ENCODE measurements at places on chromosomes 12 and 14.

- DNase-seq, result peak; percentile 68
Observed at GRCh38 chr14:72024043-72024407, 91.8 kb downstream of the RGS6 start.

DNA sequence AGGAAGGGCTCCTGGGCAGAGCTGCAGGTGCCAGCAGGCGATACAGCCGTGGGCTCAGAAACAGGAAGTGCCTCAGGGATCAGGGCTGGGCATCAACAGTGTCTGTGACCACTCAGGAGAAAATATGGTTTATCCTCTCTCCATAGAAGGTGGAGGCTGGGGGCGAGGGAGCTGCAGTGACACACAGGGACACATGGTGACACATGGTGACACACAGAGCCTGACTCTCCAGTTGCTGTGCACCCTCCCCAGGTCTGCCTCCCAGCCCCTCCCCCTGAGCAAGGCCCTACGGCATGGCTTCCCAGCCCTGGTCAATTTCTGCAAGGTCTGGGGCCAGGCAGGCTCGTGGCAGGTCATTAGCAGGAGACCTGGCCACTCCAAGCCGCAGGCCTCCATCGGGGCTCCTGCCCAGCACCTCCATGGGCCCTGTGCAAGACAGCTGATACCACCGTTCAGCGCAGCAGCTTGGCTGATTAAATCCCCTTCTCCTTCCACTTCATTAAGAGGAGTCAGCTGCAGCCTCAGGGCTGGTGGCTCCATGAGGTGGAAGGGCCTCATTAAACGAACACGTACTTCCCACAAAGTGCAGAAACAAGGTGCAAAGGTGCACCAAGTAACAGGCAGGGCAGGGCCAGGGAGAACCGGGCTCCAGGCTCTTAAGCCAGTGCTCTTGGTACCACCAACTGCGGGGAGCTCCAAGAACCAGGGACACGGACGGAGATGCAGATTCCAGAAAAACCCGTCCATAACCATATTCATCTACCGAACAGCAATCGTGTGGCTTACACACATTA lies 60.7 kb downstream of the CCNK start:
- DNase-seq, result no peak

GRCh38 chr14:104125011-104125410 lies 13.4 kb upstream of the KIF26A start:
- no peak for DNase-seq

DNA sequence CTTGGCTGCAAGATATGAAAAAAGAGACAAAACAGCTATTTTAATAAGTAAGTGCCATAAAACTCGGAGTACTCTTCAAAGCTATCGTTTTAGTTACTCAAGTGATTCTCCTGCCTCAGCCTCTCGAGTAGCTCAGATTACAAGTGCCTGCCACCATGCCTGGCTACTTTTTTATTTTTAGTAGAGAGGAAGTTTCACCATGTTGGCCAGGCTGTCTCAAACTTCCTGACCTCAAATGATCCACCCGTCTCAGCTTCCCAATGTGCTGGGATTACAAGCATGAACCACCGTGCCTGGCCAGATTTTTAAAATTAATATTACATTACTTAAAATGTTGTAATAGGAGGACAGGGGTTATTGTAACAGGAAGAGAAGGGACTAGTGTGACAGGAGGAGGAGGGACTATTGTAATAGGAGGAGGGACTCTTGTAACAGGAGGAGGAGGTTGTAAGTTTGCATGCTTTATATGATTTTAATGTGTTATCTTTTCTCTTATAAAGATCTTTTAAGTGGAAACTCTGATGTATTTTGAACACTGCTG lies 61.3 kb downstream of the KITLG start:
- no peak for DNase-seq

GRCh38 chr12:132362996-132363660 lies 33.7 kb upstream of the GALNT9 start:
- no peak for DNase-seq

DNA sequence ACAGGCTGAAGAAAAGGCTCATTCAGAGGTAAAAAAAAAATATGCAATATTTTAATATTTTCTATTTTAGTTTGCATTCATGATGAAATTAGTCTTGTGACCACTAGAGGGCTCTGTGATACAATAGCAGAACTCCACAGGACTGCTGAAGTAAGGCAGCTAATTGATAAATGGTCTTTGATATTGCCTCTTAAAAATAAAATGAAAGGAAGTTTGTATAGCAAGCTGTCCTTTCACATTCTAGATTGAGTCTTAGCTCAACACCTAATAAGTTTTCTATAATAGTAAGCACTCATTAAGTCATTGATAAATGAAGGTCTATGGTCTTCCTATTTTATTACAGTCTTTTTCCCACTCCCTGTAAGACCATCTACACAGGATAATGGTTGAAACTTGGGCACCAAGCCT lies 315.7 kb downstream of the NAV3 start:
- peak; percentile 37 for DNase-seq

DNA sequence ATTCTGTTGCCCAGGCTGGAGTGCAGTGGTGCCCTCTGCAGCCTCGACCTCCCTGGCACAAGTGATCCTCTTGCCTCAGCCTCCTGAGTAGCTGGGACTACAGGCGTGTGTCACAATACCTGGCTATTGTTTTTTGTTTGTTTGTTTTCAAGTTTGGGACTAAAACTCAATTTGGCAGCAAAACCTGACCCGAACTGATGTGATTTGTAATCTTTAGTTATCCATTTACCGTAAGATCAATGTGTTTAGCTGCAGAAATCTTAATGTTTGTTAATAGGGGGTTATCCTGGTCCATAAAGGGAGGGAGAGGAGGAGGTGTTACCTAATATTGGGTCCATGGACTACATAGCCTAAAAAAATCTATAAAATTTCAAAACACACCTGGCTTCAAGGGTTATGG lies 738 bp upstream of the C1S start:
- no peak for DNase-seq

DNA sequence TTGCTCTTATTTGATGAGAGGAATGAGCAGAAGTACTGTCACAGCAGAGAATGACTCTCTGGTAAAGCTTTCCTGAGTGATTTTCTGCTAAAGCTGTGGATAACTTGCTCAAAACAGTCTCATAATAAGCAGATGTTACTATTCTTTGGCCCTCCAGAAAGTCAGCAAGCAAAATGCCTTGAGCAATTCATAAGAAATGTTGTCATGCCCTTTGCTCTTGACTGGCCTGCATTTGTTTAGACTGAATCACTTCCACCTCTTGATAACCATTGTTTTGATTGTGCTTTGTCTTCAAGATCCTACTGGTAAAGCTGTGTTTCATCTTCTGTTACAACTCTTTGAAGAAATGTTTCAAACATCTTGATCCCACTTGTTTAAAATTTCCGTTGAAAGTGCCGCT lies 457.9 kb upstream of the FOXG1 start:
- no peak for DNase-seq

DNA sequence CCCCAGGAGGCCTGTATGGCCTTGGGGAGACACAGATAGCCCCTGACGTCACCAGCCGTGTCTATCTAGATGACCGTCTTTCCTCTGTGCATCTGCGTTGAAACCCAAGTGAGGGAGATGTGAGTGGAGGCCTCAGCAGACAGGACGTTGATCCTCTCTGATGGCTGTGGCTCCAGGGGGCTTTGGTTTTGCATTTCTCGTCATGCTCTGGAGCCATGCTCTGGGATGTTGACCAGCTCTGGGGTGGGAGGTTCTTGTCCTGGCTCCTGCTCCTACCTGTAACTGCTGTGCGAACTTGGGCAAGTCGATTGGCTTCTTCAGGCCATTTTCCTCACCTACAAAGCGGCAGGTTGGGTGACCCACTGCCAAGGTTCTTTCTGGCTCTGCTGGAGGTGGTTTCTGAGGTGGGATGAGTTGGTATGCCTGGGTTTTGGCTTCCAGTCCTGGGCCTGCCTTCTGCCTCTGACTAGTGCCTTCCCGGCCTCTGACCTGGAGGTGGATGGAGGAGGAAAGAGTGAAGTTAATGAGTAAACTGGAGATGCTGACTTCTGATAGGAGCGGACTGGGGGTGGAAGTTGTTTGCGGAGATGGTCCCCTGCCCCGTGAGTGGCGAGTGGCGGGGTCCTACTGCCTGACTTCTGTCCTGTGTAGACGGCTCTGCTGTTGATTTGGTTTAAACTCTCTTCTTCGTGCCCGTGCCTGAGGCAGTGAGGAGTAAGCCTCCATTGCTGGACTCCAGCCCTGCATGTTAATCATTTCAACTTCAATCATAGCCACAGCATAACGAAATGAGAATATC lies 8.4 kb downstream of the TSPAN9 start:
- DNase-seq, result no peak

DNA sequence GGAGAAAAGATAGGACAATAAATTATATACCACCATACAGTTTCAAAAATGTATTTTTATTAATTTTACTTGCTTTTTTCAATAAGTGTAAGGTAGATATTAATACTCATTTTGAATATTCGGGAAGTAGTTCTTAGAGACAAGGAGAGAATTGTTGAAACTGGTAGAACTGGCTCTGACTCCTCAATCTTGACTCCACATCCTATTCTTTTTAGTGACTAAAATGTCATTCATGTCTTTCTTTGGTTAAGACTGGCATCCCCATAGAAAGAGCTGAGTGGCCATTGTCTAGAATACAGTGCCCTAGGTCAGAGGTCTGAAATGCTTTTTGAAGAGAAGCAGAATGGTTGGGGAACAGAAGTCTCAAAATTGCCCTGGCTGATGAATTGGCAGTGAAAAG lies 177.6 kb upstream of the LRIG3 start:
- DNase-seq, result no peak

Data from inflammatory macrophage treated with lipopolysaccharide for 1 hour (primary cell).